ENCODE measurements at places on chromosomes 1 and 21.
A peak's percentile ranks its signal among the peaks of the same experiment; 100 is the strongest.

DNA sequence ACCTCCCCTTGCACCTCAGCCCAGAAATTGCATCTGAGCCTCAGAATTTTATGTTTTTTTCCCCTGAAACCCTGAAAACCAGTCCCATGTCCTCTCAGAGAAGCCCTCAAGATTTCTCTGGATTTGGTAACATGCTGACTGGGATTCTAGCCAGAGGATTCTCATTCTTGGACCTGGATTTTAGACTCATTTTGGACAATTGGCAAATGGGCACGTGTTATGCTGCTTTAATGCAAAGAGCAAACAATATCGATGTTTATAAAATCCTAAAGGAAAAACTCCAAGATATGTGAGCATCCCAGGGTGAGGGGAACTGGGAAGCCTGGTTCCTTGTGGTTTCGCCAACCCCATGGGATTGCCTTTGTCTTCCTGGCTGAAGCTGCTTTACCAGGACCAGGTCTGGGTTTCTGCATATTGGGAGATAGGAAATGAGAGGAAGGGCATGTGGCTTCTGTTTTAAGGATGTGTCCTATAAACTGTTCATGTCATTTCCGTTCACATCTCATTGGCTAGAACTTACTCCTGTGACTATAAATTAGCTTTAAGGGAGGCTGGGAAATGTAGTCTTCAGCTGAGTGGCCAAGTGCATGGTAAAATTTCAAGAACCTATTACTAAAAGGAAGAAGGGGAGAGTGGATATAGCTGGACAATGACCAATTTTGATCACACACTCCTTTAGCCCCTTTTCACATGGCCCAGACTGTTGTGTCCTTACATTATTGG lies 27.2 kb upstream of the BCL10 start:
- DNase-seq, result no peak
- no peak overlapping the region for H3K27ac ChIP-seq
- peaks cover 4% of the 10 kb centered on the region for H3K4me1 ChIP-seq
- H3K36me3 ChIP-seq, result no peaks in the 10 kb centered on the region

DNA sequence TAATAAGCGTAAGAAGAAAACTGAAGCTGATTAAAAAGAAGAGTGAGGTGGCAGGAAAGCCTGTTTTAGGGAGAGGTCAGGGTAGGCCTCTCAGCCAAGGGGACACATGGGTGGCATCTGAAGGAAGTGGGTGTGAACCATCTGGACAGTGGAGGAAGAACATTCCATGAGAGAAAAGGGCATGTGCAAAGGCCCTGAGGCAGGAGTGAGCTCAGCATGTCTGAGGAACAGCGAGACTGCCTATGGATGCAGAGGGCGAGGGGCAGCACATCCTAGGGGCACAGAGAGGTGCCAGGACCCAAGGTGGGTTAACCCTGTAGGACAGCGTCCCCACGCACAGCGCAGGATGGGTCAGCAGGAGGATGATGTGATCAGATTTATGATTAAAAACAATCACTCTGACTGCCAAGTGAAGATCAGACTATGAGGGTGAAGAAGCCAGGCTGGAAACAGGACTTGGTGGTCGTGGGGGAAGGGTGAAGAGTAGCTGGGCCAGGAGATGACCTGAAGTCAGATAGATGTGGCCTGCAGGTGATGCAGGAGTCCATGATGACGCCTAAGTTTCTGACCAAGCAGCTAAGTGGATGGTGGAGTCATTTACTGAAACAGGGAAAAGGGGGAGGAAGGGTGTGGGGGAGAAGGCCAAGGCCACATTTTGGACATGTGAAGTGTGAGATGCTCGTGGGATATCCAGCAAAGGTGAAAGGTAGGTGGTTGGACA lies 37.9 kb downstream of the PABPC4 start:
- H3K4me3 ChIP-seq, result no peak overlapping the region
- H3K4me1 ChIP-seq, result no peaks in the 10 kb centered on the region
- H3K27me3 ChIP-seq, result no peaks in the 10 kb centered on the region
- no peak overlapping the region for H3K27ac ChIP-seq
- DNase-seq, result no peak

GRCh38 chr1:209123601-209124000 lies 459.9 kb upstream of the CAMK1G start:
- H3K27ac ChIP-seq, result no peak overlapping the region
- no peak overlapping the region for H3K4me3 ChIP-seq
- no peaks in the 10 kb centered on the region for H3K36me3 ChIP-seq
- DNase-seq, result no peak
- no peaks in the 10 kb centered on the region for H3K27me3 ChIP-seq
- H3K4me1 ChIP-seq, result no peaks in the 10 kb centered on the region

- no peaks in the 10 kb centered on the region for H3K36me3 ChIP-seq
- no peak for DNase-seq
- H3K27ac ChIP-seq, result no peak overlapping the region
- H3K4me1 ChIP-seq, result no peaks in the 10 kb centered on the region
- no peaks in the 10 kb centered on the region for H3K27me3 ChIP-seq
Measured at GRCh38 chr21:16420031-16420724, 690.4 kb downstream of the USP25 start.

DNA sequence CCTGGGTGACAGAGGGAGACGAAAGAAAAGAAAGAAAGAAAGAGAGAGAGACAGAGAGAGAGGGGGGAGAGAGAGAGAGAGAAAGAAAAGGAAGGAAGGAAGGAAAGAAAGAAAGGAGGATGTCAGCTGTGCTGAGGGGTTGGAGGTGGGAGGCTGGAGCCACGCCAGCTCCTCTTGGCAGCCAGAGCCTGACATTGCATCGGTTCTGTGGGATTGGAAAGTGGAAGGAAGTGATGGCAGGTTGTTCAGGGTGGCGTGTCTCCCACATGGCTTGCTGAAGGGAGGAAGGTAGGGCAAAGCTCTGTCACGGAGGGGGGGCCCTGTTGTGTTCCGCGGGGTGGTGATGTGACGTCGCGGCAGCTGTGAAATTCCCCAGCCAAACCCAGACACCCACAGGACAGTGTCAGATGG lies 30.7 kb downstream of the EIF2D start:
- no peak overlapping the region for H3K4me3 ChIP-seq
- no peaks in the 10 kb centered on the region for H3K27me3 ChIP-seq
- H3K4me1 ChIP-seq, result no peaks in the 10 kb centered on the region
- DNase-seq, result peak; percentile 67
- H3K27ac ChIP-seq, result no peak overlapping the region

GRCh38 chr1:5891736-5892135 lies 100.5 kb downstream of the NPHP4 start:
- no peaks in the 10 kb centered on the region for H3K36me3 ChIP-seq
- no peak overlapping the region for H3K27ac ChIP-seq
- H3K27me3 ChIP-seq, result no peaks in the 10 kb centered on the region
- H3K4me3 ChIP-seq, result no peak overlapping the region
- H3K4me1 ChIP-seq, result no peaks in the 10 kb centered on the region

- no peaks in the 10 kb centered on the region for H3K4me1 ChIP-seq
- H3K36me3 ChIP-seq, result no peaks in the 10 kb centered on the region
- no peak overlapping the region for H3K4me3 ChIP-seq
- no peak for DNase-seq
- no peak overlapping the region for H3K27ac ChIP-seq
Measured at GRCh38 chr1:68338081-68338480, 105.8 kb upstream of the WLS start.

DNA sequence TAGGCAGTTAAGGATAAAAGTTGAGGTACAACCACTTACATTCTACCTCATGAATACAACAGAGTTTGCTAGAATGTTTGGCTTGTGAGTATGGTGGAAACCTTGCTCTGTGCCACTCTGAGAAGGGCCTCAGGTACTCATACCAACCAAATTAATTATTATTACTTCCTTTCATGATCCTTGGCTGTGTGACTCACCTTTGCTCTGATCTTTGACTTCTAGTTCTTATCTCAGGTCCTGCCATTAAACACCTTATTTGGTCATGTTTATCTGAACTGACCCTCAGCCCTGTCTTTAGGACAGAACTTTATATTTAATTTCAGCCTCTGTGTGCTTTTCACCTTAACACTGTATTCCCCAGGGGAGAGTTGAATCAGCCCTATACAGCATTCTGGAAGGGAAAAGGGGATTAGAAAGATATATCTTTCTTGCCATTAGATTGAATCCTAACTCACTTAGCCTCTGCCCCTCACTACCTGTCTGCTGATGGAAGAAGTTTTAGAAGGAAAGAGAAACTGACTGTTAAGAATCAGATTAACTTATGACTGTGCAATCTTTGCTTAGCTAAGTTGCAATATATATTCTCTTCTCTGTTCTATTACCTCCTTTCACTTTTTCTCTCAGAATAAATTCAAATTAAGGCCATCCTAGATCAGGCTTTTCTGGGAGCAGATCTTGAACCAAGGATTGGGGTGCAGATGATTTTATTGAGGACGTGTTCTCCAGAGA lies 260.4 kb upstream of the DPYD start:
- no peaks in the 10 kb centered on the region for H3K36me3 ChIP-seq
- no peaks in the 10 kb centered on the region for H3K4me1 ChIP-seq
- no peak for DNase-seq

GRCh38 chr1:215568299-215568692 lies 1.2 kb downstream of the KCTD3 start:
- H3K27ac ChIP-seq, result peak overlapping the region; percentile 83
- peak overlapping the region; percentile 54 for H3K4me3 ChIP-seq
- DNase-seq, result no peak

DNA sequence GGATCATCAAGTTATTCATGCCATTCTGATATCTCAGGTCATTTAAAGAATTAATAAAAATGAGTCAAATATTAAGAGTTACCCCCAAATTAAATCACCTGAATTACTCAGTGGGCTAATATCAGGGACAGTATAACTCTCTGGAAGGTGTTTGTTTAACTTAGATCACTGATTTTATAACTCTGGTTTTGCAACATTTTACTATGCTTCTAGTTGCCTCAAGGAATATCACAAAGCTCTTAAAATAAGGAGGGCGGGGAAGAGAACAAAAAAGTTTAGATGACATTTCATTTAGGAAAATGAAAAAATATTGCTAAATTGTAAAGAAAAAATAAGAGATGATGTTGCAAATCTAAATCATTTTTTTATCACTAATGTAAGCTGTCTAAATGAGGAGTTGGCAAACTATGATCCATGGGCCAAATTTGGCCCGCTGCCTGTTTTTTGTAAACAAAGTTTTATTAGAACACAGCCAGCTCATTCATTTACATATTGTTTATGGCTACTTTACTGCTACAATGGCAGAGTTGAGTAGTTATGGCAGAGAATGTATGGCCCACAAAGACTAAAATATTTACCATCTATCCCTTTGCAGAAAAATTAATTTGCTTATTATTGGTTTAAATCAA lies 31.9 kb upstream of the SLC19A2 start:
- H3K27ac ChIP-seq, result no peak overlapping the region
- no peaks in the 10 kb centered on the region for H3K27me3 ChIP-seq
- no peak overlapping the region for H3K4me3 ChIP-seq
- no peaks in the 10 kb centered on the region for H3K4me1 ChIP-seq

DNA sequence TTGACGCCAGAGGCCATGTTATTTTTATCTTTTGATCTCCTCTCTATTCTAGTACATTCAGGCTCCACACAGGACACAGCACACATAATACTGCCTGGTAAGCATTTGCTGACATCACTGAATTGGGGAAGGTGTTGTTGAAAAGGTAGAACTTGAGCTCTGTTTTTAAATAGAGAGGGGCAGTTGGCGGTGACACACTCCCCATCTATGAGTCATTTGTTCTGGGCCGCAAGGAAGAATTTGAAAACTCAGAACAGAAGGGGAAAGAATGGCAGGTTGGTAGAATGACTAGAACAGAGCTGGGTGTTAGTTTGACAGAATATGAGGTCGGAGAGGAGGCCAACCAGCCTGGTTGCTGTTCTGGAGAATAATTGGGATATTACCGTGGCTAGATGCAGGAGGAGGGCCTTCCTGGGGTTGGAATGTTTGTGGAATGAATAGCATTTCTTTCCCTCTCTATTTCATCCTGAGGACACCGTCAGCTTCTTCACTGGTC lies 52.1 kb upstream of the ERRFI1 start:
- H3K27ac ChIP-seq, result peak overlapping the region; percentile 84
- peaks cover 2% of the 10 kb centered on the region for H3K4me1 ChIP-seq
- DNase-seq, result no peak

DNA sequence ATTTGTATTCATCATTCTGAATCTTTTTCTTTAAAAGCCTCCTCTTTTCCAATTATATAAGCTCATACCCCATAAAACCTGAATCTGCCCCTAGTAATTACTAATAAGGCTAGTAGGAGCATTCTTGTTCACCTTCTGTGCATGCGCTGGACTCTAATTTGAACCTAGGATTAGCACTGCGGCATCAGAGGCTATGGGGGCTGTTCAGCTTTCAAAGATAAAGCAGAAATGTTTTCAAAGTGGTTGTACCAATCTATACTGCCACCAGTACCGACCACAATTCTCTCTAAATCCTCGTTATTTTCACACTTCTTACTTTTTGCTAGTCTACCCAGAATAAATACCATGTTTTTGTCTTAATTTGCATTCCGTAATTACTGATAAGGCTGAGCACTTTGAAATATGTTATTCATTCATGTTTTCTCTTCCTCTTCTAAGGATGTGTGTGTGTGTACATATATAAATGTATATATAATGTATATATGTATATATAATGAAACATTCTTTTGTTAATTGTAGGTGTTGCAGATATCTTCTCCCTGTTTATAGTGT lies 1.6 kb upstream of the DDX59 start:
- peaks cover 7% of the 10 kb centered on the region for H3K4me1 ChIP-seq
- no peak overlapping the region for H3K4me3 ChIP-seq
- no peaks in the 10 kb centered on the region for H3K36me3 ChIP-seq
- DNase-seq, result no peak
- no peak overlapping the region for H3K27ac ChIP-seq

DNA sequence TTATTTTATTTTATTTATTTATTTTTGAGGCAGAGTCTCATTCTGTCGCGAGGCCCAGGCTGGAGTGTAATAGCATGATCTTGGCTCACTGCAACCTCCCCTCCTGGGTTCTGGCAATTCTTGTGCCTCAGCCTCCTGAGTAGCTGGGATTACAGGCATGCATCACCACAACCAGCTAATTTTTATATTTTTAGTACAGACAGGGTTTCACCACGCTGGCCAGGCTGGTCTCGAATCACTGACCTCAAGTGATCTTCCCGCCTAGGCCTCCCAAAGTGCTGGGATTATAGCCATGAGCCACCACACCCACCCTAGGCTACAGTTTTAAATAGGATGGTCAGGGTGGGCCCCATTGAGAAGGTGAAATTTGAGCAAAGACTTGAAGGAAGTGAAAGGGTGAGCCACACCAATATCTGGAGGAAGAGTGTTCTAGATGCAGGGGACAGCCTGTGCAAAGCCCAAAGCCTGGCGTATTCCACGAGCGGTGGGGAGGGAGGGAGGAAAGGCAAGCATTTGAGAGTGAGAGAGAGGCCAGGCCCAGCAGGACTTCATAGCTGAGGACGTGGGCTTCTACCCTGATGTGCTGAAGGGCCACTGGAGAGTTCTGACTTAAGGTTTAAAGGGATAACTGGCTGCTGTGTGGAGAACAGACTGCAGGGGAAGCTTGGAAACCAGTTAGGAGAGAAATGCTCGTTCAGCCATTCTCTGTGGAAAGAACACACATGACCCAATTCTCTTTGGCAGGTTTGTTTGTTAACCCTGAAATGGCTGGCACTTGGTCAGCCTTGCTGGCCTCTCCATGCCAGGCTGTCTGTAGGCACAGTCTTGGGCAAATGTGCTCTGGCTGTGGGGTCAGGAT lies 62.6 kb upstream of the FAM20B start:
- H3K27ac ChIP-seq, result peak overlapping the region; percentile 88
- no peaks in the 10 kb centered on the region for H3K36me3 ChIP-seq
- no peak overlapping the region for H3K4me3 ChIP-seq

- no peaks in the 10 kb centered on the region for H3K27me3 ChIP-seq
- no peak for DNase-seq
- no peak overlapping the region for H3K4me3 ChIP-seq
- no peaks in the 10 kb centered on the region for H3K36me3 ChIP-seq
- no peak overlapping the region for H3K27ac ChIP-seq
- H3K4me1 ChIP-seq, result no peaks in the 10 kb centered on the region
Measured at GRCh38 chr1:45013551-45014209, 1.6 kb downstream of the UROD start.

GRCh38 chr1:61828805-61829204 lies 86.5 kb downstream of the PATJ start:
- peaks cover 9% of the 10 kb centered on the region for H3K4me1 ChIP-seq
- no peak for DNase-seq
- H3K36me3 ChIP-seq, result peaks cover 3% of the 10 kb centered on the region
- H3K27me3 ChIP-seq, result no peaks in the 10 kb centered on the region
- H3K4me3 ChIP-seq, result no peak overlapping the region

Data from aorta (tissue), 5 donors.